Smooth muscle cell of the pulmonary artery (primary cell): ENCODE measurements at places on chromosomes 7 and 10. TPM values are rescaled to one million over a fixed set of nuclear protein-coding genes. Genes with fewer than 3 reads are reported as not detected.

Gene C7orf57
- total RNA-seq: not detected in 2 replicates

Gene NME8
- not detected in 2 replicates for total RNA-seq

Gene PKD1L1
- 0.07 TPM in 2 replicates for total RNA-seq

Gene URGCP
- total RNA-seq: 29.5 and 35.7 TPM in 2 replicates

Gene NPC1L1
- 0.07 and 0.13 TPM in 2 replicates for total RNA-seq

Gene TMEM236
- under 0.01 and 0.07 TPM in 2 replicates for total RNA-seq

Gene GFRA1
- 0.39 and 0.43 TPM in 2 replicates for total RNA-seq

Gene CHAT
- total RNA-seq: not detected in 2 replicates

Gene TUBAL3
- total RNA-seq: not detected in 2 replicates

Gene MGAM2
- not detected in 2 replicates for total RNA-seq

Gene NPY
- 2.3 TPM in 1 of 2 replicates, not detected in the other for total RNA-seq

Gene ZNF488
- 0.13 TPM in 1 of 2 replicates, not detected in the other for total RNA-seq

Gene DNAJB9
- 48.3 and 56.6 TPM in 2 replicates for total RNA-seq

Gene FRAT1
- total RNA-seq: 0.83 and 1.4 TPM in 2 replicates

Gene MSS51
- 2.1 and 2.2 TPM in 2 replicates for total RNA-seq

Gene STEAP4
- total RNA-seq: 0.96 and 5.9 TPM in 2 replicates

Gene ZPBP
- total RNA-seq: not detected in 2 replicates

Gene IRF5
- 0.13 TPM in 2 replicates for total RNA-seq

Gene CDC14C
- not detected in 2 replicates for total RNA-seq

Gene HOXA9
- total RNA-seq: 0.33 TPM in 1 of 2 replicates, not detected in the other

Gene PNLIPRP3
- total RNA-seq: not detected in 2 replicates

Gene TEX47
- not detected in 2 replicates for total RNA-seq

Gene DYNC1I1
- 1.0 and 1.5 TPM in 2 replicates for total RNA-seq

Gene CFAP58
- total RNA-seq: 0.23 and 0.26 TPM in 2 replicates

Gene PTPN20
- total RNA-seq: 3.8 and 4.5 TPM in 2 replicates
